ENCODE measurements at places on chromosomes 7 and 10.

DNA sequence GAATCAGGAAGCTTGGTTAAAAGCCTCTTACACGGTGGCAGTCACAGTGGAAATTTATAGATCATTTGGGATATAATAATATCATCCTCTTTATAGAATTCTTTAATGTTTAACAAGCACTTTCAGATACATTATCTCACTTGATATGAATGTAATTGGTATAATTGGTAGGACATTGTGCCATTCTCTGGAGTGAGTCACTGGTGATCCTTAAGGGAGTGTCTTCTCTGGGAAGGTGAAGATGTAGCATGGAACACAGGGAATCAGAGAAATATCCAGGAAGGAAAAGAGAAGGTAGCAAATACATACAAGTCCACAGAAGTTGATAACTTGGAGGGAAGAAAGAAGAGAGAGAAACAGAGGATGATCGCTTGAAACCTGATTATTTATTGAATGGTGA is 9.8 kb downstream of the PTPRZ1 start:
- DNase-seq: no peak

- no peak for DNase-seq
Observed at GRCh38 chr7:117829450-117830117, 43.7 kb downstream of the CTTNBP2 start.

- DNase-seq: no peak
Observed at GRCh38 chr7:116799916-116800315, 62.5 kb upstream of the CAPZA2 start.

GRCh38 chr7:8128449-8129317 is 133.3 kb downstream of the ICA1 start:
- no peak for DNase-seq

DNA sequence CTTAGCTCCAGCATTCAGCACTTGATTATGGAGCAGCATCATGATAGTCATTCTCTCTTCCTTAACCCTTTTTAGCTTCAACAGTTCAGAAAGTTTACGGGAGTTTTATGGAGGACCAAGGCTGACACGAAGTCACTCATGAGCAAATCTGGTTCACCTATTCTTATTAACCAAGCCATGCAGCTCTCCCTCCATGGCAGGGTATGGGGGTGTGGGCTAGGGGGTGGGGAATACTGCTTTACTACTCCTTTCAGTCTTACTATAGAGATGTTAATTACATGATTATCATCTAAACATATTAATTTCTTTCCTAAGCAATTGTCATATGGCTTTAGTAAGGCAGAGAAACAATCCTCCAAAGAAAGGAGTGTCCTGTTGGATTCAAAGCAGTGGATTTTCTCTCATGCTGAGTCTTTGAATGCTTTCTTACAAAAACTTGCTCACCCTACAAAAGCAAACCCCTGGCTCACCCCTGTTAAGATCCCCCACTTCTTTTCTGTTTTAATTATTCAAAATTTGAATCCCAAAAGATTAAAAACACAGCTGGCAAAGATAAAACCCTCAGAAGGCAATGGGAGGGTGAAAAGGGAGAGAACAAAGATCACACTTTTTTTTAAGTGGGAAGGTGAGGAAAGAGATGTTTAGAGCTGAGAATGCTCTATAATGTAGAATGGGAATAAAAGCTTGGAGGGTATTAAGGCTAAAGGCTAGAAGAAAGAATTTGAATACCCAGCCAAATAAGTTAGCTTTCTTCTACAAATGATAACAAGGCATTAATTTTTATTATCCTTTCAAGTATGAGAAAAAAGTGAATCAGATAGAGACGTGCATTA is 46.4 kb upstream of the SEMA3E start:
- DNase-seq: no peak

DNA sequence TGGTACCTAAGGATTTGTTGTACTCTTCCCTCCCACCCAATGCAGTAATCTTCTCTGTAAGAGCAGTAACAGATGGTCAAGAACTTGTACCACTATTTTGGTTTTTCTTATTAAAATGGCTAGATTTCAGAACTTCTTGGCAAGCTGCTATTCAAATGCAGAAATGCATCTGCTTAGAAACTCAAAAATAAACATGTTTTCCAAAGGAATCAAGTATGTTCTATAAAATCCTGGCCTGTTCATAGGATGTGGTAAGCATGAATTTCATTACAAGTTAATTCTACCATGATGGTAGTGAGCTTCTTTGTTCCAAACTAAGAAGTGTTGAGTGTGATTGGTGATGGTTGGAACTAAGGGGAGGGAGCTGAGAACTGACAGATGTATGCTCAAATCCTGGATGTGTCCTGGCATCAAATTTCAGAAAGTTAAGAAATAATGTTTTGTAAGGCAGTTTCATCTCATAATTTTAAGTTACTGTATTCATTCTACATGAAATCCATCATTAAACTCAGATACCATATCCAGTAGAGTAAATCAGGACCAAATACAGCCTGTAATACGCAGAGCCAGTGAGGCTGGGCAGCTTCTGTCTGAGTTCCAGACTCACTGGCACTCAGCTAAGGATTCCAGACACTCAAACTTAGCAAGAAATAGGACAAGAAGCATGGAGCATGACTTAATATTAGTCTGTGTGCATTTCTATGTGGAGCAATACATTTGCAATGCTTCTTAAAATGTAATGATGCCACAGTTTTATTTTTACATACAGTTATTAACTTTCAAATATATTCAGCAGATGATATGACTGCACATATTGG is 119.6 kb downstream of the TES start:
- DNase-seq: no peak

DNA sequence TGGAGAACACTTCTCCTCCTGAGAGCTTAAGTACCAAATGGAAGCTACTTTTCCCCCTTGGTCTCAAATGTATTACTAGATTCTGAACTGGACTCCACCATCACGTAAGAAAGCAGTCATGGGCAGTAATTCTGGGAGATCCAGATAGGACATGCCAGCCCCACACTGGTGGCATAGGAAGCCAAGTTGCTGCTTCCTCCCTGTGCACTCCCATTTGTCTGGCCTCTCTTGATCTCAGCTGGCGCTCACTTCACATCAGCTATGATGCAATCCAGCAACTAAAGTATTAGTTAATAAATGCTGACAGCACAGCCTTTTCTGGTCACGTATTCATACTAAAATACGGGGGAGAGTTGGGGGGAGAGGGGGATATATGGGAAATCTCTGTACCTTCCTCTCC is 3.4 kb upstream of the IL6 start:
- DNase-seq: peak; percentile 3

DNA sequence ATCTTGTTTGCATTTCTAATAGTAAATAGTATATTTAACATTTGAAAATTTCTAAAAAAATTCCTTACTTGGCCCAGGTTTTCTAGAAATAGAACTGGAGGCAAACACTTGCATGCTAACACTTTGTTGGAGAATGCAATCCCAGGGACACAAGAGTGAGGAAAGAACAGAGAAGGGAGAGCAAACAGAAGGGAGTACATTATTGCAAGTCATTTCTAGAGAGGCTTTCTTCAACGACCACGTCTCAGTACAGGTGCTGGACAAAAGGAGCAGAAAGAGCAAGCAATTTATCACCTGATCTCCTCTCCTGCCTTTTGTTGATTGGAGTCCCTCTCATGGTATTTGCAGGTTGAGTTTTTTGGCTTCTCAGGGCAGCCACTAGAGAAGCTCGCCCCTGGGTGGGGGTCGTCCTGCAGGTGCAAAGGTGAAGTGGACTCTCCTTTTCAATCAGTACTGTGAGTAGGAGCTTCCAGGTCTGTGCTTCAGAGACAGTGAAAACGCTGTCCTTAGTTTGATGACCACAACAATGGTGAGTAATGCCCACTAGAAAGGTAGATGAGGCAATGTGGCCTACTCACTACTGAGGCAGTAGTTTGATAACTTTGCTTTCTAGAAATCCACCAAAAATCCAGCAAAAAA is 5.2 kb downstream of the CPED1 start:
- DNase-seq: no peak

DNA sequence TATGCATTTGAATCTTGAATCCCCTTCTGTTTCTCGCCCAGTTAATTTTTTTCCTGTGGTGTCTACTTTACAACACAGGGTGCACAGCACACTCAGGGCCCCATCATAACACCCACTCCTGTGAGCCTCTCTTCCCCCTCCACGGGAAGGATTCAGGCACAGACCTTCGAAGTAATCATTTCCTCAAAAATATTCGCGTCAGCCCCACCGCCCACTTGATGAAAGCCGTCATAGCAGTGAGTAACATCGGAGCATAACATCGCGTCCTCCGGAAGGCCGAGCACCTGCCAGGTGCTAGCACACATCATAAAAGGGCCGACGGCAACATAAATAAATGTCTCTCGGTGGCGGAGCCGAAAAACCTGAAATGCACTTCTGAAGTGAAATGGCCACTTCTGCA is 201.7 kb upstream of the ADARB2 start:
- DNase-seq: peak; percentile 32

DNA sequence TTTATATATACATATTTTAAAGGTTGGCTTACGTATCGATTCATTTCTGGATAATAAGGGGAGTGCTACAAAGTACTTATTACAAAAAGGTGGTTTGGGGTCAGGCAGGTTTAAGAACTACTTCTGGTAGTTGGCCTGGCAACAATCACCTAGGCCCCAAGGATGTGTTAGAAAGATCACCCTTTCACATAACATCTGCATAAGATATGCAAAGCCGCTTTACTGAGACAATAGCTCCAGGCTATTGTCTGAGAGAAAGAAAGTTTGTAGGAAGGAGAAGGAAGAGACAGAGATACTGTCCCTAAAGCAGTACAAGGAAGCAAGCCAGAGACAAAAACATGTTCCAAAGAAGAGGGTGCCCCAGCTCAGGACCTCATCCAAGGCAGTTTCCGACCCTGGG is 6.2 kb downstream of the PAXIP1 start:
- no peak for DNase-seq

DNA sequence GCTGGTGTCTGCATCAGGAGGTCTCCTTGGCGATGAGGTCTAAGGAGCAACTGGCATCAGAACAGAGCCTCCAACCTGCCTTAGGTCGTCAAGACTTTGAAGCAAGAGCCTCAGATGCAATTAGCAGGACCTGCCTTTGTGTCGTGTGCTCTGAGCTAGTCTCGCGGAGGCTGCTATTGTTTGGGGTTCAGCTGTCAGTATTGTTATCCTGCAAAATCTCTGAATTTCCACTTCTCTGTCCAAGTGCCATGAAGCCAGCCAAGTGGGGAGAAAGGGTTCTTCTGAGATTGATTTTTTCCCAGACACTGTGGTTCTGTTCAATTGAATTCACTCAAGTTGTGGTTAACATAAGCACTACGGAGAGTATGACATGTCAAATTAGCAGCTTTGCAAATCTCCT is 78.7 kb downstream of the ADARB2 start:
- no peak for DNase-seq

DNA sequence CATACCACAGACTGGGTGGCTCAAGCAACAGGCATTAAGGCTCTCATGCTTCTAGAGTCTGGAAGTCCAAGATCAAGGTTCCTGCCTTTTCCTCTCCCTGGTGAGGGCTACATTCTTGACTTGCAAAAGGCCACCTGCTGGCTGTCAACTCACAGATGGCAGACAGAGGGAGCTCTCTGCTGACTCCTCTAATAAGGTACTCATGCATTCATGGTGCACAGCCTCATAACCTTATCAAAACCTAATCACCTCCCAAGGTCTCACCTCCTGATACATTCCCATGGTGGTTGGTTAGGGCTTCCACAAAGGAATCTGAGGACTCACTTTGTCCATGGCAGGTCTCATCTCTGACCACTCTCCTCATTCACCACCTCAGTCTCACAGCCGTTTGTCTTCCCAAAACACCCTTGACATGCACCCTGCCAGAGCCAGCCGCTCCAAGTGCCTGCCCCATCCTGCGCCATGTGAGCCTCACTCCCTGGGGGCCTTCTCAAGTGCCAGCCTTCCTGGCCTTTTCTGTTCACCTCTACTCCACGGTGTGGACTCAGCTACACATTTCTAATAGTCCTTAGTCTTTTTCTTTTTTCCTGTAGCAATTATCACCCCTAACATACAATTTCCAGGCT is 400.3 kb upstream of the ADARB2 start:
- DNase-seq: peak; percentile 6

- no peak for DNase-seq
Observed at GRCh38 chr7:156218544-156219306, 406.5 kb upstream of the SHH start.

DNA sequence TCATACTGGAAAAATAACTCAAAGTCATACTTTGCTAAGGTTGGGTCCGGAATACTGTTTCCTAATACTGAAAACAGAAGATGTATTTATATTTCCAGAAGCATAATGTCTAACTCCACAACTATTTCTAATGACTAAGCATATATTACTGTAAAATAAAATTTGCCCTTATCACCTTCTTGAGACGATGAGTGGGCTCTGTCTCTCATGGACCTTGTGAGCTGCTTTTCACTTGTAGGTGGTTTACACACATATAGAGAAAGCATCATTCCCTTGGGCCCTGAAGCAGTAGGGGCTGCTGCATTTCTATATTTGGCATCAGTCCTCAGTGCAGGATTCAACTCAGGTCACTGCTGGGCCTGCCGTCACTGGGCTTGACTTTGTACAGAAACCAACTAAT is 10.7 kb upstream of the FAM13C start:
- no peak for DNase-seq

GRCh38 chr7:116209561-116210070 is 723 bp upstream of the TES start:
- no peak for DNase-seq

DNA sequence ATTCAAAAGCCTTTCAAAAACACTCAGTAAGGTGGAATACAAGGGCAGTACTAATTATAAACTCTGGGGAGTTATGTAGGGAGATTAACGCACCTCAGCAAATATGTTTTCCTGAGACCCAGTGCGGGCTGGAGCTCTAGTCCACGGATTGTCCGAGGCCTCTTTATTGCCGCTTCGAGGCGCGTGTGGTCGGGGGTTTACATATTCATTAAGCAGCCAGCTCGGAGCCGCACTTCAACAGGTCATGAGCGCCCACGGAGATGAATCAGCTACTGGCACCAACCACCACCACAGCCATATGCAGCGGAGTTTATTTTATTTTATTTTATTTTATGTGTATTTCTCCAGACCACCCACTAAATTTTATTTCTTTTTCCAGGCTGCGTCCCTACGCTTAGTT is 195.9 kb upstream of the ADARB2 start:
- no peak for DNase-seq

- no peak for DNase-seq
Observed at GRCh38 chr7:39515534-39516228, 50.5 kb upstream of the YAE1 start.

- DNase-seq: peak; percentile 90
Observed at GRCh38 chr7:47571331-47572093, 10.4 kb downstream of the TNS3 start.

- no peak for DNase-seq
Observed at GRCh38 chr7:102450242-102450641, 14.4 kb downstream of the ALKBH4 start.

- no peak for DNase-seq
Observed at GRCh38 chr7:132211971-132212370, 364.3 kb downstream of the PLXNA4 start.

- no peak for DNase-seq
Observed at GRCh38 chr10:128068398-128069285, 57.6 kb downstream of the MKI67 start.
